ENCODE measurements at places on chromosomes 7 and 10.
A peak's percentile ranks its signal among the peaks of the same experiment; 100 is the strongest.

- no peak for DNase-seq
These were observed 103.0 kb downstream of the PTEN start for GRCh38 chr10:87966459-87966858.

DNA sequence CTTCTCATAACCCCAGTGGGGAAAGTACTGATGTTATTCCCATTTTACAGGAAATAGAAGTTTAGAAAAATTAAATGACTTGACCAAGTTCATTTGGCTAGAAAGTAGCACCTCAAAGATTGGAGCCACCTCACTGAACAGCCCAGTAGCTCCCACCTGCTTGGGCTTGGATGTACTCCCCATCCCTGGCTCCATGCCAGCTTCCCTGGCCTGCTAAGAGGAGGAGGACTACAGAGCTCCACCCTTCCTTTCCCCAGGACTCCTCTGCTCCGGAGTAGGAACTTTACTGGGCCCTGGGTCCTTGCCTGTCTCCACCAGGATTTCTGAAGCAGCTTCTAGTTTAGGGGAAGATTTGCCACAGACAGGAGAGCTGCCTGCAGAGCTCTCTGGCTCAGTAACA is 3.1 kb downstream of the HPS6 start:
- DNase-seq = no peak

DNA sequence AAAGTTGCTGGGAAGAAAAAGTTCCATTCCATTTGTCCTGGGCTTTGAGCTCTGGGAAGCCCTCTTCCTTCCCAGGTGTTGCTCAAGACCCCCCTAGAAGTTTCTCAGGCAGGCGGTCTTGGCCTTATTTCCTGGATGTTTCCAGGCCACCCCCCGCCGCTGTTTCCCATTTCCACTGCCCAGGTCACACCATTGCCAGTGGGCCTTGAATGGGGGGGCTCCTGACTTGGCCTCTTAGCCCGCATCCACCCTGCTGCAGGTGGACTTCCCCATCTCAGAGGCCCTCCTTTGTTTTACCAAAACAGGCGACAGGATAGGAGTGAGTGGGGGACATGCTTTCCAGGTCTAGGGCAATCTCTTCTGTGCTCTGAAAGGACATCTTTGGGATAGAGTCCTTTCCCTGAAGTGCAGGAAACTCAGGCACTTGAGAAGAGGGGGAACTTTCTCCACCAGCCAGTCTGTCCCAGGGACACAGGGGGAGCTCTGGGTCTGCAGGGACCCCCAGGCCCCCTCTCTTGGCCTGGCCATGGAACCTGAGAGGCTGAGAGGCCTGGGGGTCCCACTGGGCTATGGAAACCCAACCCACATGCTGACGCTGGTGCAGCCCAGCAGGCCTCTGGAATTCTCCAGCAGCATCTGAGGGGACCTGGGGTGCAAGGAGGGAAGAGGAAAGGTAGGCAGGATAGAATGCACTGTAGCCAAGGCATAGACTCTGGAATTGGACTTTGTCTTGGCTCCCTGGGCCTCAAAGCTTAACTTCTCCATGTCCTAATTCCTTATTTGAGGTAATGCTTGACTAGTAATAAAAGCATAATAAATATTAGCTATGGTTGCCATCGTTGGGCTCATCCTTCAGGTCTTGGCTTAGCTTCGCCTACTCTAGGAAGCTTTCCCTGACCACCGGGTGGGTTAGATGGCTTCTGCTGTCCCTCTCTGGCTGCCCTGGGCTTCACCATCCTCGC is 17.6 kb downstream of the NEURL1 start:
- DNase-seq = no peak

DNA sequence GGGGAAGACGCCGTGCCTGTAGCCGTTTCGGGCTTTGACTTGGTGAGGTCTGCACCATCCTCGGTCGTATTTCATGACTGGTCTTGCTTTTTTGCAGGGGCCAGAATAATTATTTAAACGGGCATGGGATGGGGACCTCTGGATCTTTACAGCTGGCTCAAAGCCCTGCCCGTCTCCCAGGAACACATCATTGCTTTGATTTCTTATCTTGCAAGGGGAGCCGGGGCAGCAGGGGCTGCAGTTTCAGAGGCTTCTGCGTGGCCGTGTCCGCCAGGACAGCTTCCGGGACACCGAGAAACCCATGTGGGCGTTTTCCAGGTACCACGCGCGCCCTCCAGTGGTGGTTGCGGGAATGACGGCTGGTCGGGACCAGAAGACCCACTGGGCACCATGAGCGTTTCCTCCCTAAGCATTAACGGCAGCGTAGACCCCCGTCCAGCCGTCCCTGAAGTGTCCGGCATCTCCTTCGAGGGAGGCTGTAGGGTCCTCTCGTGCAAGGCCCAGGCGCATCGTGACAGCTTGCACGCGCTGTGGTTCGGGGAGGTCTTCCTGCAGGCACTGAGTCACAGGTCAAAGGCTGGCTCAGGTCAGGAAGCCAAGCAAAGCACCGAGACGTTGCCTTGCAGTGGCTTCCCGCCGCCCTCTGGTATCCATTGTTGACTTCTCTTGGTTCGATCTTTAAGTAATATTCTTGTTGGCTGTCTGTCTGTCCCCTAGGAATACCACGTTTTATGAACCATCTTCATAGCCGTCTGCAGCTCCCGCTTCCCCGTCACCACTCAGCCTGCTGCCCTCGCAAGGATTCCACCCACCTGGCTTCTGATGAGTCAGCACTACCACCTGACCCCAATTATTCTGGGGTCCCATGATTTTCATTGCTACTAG is 16.2 kb upstream of the ZFAND2A start:
- peak; percentile 85 for DNase-seq

DNA sequence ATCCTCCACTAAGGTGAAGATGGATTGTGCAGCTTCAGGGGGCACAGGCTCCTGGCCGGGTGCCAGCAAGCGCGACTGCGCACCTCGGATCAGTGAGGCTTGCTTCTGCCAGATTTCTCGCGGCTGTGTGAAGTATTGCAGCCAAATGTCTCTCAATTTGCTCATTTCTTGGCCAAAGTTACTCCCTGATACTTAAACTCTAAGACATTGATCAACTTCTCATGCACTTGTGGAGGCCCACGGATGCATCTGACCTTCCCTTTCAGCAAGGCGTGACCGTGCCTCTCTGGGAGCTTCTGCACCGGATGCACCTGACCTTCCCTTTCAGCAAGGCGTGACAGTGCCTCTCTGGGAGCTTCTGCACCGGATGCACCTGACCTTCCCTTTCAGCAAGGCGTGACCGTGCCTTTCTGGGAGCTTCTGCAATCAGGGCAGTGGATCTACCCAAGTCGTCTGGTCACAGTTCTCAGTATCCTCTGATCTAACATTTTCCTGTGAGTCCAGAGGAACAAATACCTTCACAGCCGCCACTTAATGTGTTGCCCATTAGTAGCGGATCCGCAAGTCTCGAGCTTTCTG is 248.3 kb downstream of the ADARB2 start:
- no peak for DNase-seq

- DNase-seq = no peak
These were observed 16.3 kb upstream of the CRYGN start for GRCh38 chr7:151456276-151456675.

GRCh38 chr10:122649903-122650302 is 49.7 kb downstream of the C10orf120 start:
- DNase-seq = no peak

- no peak for DNase-seq
These were observed 760.8 kb upstream of the CELF2 start for GRCh38 chr10:10256860-10257259.

DNA sequence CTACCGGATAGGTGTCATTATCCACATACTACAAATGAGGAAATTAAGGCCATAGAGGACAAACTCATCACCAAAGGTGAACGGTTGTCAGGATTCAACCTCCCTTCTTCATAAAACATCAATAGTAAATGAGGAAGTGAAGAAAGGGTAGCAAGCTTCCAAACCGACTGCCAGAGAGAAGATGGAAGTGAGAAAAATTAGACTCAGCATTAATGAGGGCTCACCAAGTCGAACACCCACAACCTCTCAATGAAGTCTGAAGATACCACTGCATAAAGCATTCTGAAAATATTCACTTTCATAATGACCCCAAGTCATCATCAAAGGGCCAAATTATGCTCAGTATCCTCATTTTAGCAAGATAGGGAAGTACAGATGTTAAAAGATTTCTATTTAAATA is 29.6 kb downstream of the ABCB4 start:
- no peak for DNase-seq

GRCh38 chr7:77710861-77711260 is 14.6 kb downstream of the RSBN1L start:
- no peak for DNase-seq

DNA sequence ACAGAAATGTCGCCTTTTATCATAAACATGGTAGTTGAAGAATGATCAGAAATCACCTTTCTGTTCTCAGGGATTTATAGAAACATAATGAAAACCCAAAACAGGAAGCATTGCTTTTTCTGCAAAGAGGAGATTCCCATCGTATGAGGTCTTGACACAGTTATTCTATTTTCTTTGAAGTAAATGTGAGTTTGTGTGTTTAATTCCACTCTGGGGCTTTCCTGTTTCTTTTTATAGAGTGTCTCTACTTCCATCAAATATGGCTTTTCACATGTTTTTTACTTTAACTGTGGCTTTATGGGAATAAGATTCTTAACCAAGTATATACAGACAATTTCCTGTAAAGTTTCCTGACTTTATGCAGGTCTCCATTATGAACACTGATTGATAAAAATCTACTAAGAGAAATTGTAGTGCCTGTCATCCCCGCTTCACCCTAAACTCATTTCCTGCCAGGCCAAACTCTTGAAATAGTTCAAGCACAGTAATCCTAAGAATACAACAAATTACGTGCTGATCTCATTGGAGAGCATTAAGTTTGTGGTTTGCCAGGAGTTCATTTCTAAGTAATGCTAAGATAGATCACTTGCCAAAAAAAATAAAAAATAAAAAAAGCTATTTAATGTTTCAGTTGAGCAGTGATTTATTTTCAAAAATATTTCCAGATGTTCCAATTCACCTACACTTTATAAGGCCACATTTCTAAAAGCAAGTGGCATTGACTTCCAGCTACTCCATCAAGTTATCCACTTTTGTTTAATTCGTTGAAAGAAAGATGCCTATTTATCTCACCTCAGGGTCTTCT is 52.2 kb upstream of the SEC61G start:
- DNase-seq = no peak

DNA sequence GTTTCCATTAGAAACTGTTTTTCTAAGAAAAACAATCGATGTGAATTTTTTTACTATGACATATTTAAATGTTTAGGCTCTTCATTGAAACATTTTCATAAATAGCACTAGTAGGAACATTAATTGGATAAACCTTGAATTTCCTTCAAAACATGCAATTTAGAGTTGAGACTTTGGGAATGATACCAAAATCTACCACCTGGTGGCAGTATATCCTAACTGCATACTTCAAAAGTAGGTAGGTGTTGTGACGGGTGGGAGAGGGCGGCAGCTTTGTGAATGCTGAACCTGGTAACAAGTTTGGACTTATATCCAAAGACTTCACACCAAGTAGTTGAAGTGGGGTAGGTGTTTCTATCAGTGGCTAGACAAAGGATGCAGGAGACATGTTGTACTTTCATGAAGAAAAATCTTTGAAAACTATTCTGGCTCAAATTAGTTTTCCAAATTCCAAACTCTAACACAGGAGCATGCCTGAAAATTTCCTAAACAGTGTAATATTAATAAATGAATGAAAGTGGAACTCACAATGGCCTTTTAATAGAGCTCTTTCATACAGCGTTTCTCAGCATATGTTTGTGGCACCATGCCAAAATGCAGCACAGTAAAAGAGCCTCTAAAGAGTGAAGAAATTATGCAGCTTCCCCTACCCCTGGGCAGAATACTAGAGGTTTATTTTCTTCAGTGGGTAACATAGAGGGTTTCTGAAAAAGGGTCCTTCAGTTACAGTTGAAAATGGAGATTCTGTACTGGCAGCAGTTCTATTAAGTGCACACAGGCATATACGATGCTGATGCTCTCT is 201.0 kb upstream of the TPK1 start:
- DNase-seq = peak; percentile 66

- no peak for DNase-seq
These were observed 13.3 kb downstream of the COL28A1 start for GRCh38 chr7:7522421-7522820.

GRCh38 chr7:31100445-31100844 is 48.3 kb downstream of the ADCYAP1R1 start:
- DNase-seq = no peak

- no peak for DNase-seq
These were observed 17.5 kb downstream of the CCNY start for GRCh38 chr10:35353805-35354204.

DNA sequence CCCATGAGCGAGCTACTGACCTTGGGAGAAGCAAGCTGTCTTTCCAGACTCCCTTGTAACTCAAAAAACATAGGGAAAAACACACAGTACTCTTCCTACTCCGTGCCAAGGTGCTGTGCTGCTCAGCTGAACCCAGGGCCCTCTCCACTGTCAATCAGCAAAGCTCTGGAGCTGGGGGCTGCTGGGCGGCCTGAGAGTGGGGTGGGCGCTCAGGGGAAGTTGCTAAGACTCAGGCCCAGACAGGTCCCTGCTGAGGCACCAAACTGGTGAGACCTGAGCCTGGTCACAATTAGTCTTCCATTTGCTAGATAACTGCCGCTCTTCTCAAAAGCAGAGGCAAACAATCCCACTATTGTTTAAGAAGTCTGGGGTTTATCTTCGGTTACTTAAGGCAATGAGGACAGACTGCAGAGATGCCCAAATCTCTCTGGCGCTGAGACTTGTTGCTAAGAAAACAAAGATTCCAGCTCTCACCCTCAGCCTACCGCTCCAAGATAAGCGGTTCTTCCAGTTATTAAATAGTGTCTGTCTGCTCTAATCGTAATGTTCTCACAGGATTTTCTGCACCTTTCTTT is 22.0 kb downstream of the STEAP1B start:
- no peak for DNase-seq

- DNase-seq = no peak
These were observed 470.4 kb upstream of the IGFBP3 start for GRCh38 chr7:46391231-46392201.

GRCh38 chr7:112942981-112943380 is 143.6 kb downstream of the GPR85 start:
- DNase-seq = no peak

DNA sequence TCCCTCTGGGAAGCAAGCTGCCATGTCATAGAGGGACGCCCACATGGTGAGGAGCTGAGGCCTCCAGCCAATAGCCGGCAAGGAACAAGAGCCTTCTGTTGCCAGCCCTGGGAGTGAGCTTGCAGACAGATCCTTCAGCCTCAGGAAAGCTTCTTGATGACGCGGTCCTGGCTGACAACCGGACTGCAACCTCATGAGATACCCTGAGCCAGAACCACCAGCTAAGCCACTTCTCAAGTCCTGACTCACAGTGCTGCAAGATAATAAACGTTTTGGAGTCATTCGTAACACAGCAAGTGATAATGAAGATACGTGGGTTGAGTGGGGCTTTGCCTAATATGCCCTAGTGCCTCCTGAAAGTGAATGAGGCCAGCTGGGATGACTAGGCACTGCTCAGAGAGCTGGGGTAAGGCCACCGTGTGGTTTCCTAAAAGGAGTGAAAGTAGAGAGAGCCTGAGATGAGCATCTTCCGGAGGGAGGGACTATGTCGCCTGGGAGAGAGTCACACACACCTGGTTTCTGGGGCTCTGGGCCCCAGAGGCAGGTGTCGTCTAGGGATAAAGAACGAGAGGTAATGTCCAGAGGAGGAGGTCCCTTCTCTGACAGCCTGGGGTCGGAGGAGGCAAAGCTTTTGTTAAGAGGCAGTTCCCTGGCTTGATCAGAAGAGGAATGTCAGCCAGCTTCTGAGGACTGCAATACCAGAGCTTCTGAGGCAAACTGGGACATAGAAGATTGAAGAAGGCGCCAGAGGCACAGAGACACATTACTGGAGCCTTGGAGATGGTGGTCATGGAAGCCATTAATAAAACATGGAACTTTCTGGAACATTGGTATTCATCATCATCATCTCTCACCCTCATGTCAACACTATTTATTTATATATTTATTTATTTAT is 53.6 kb downstream of the PYROXD2 start:
- peak; percentile 92 for DNase-seq

- no peak for DNase-seq
These were observed 72.8 kb downstream of the PDE1C start for GRCh38 chr7:31997423-31997822.

Measured in SK-N-DZ (cell line).